ENCODE measurements at places on chromosomes 2 and 18.
A peak's percentile ranks its signal among the peaks of the same experiment; 100 is the strongest.

GRCh38 chr2:202237787-202238233 is 587 bp downstream of the SUMO1 start:
- DNase-seq = no peak

GRCh38 chr2:143217512-143218115 is 88.4 kb downstream of the ARHGAP15 start:
- DNase-seq = no peak

DNA sequence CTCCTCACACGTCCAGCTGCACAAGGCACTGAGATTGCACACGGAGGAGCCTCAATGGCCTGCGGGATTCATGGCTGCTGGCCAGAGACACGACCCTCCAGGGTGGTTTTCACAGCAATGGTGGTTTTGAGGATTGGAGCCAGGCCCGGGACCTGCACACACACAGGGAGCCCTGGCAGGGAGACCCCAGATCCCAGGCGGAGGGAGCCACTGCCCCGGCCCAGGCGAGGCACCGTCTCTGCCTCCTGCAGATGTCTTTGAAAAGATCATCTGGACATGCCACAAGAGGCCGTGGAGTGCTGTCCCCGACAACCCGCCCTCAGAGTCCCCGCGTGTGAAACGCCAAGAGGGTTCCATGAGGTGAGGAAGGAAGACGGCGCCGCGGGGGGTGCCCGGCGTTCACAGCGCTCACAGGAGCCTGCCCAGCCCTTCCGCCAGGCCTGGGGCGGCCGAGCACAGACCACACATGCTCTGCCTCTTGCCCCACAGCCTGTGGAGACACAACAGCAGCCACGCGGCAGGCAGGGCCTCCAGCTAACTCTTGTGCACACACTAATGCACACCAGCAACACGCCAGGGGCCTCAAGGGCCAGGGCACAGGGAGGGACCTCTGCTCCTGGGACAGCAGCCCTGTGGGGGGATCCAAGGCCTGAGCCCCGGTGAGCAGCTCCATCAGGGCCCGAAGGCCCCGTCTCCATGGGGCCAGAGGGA is 72.8 kb upstream of the CTDP1 start:
- no peak for DNase-seq

GRCh38 chr2:121697108-121697631 is 39.5 kb downstream of the NIFK start:
- no peak for DNase-seq

- no peak for DNase-seq
These were observed 332.6 kb upstream of the SALL3 start for GRCh38 chr18:78647018-78647417.

GRCh38 chr2:195317550-195317949 is 339.5 kb upstream of the SLC39A10 start:
- no peak for DNase-seq

GRCh38 chr2:112757265-112757664 is 7.1 kb downstream of the CKAP2L start:
- no peak for DNase-seq

GRCh38 chr2:62363166-62363565 is 142.8 kb downstream of the TMEM17 start:
- no peak for DNase-seq

DNA sequence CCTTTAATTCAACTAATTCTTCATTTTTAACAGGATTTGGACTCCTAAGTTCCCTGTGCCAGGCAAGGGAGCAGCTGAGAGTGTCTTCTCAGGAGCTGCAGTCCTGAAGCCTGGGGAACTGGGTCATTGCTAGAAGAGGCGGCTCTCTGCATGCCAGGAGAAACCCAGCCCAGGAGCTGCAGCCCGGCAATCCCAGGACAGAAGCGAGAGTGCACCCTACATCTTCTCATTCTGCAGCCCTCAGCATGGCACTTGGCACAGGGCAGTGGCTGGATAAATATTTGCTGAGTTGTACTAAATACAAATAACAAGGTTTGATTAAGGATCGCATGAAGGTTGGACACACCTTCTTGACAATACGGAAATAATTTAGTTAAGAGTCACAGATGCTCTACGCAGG is 244.9 kb upstream of the PXDN start:
- no peak for DNase-seq

GRCh38 chr2:3449086-3449485 is 69.6 kb downstream of the TRAPPC12 start:
- DNase-seq = peak; percentile 75

DNA sequence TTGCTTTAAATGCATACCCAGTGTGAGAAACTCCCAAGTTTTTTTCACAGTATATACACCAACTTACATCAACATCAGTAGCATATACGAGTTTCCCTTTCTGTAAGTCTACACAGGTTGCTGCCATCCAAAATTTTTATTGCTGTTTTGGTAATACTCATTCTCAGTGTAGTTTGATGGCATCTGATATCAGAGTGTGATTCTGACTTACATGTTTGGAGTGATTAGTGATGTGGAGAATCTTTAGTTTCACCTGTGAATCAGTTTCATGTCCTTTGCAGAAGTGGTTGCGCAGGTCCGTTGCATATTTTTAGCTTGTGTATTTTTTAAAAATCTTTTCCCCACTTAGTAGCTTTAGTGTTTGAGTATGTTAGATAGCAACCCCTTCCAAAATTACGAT is 50.1 kb downstream of the CCDC74A start:
- no peak for DNase-seq
